Upper lobe of right lung (tissue), 1 donor: ENCODE measurements at places on chromosomes 1 and 21. TPM values are rescaled to one million over a fixed set of nuclear protein-coding genes. Genes with fewer than 3 reads are reported as not detected.

The NUDC gene
- total RNA-seq: 49.6 TPM

The S100A7 gene
- total RNA-seq: not detected

The EPHA2 gene
- 44.8 TPM for total RNA-seq

The PIP5K1A gene
- 54.0 TPM for total RNA-seq

The RXRG gene
- 9.1 TPM for total RNA-seq

The ANGPTL7 gene
- total RNA-seq: 1.1 TPM

The PCBP3 gene
- total RNA-seq: 3.8 TPM

The DNALI1 gene
- 13.2 TPM for total RNA-seq

DNA sequence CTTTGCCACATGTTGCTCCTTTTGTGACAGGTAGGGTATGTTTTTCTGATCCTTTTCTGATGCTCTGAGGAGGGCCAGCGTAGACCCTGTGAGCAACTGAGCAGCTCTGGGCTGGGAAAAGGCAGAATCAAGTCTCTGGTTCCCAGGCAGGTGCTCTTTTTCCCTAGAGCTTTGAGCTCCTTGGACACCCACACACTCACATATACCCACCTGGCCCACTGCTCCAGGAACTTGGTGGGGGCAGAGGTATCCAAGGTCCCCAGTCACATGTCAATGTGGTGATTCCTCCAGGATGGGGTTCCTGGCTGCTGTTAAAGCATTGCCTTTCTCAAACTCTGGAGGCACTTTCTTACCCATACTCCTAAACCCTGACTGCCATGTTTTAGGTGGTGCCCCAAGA, 5.4 kb downstream of the CD2 start:
- DNase-seq: no peak

- no peak for DNase-seq
Observed at GRCh38 chr1:182608845-182609610, 4.8 kb upstream of the RGS16 start.

GRCh38 chr1:71193153-71193552, 112.3 kb upstream of the ZRANB2 start:
- DNase-seq: no peak

DNA sequence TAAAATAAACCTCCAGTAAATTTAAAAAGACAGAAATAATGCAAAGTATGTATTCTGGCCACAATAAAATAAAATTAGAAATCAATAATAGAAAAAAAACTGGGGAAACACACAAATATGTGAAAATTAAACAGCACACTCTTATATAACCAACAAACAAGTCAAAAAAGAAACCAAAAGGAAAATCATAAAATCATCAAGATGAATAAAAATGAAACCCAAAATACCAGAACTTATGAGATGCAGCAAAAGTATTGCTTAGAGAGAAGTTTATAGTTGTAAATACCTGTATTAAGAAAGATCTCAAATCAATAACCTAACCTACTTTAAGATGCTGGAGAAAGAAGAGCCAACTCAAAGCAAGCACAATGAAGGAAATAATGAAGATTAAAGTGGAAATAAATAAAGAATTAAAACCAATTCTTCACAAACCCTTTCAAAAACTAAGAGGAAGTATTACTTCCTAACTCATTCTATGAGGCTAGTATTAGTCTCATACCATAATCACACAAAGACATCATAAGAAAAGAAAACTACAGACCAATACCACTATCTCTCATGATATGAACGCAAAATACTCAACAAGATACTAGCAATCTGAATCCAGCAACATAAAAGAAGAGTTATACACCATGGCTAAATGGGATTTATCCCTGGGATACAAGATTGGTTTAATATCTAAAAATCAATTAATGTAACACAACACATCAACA, 6.4 kb upstream of the KRTAP10-3 start:
- DNase-seq: no peak

DNA sequence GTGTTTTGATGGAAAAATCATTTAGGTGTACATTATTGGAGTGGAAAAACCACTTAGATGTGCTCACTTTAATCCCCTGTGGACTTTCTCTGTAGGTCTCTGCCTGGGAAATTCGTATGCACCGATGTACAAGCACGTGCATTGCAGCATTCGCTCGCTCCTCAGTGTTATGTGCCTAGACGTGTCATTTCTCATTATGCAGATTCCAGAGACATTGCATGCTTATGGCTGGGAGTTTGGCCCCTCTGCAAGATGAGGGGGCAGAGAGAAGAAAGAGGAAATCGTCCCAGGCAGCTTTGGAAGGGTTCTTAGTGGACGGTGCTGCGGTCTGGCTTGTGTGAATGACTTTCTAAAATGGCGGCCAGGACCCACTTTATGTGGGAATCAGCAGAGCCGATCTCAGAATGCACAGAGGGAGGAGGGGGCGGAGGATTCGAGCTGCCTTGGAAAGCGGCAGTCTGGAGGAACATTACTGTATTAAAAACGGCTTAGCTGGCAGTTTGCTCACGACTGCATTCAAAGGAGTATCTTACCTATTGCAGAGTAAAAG, 2.3 kb downstream of the SPEN start:
- DNase-seq: no peak

DNA sequence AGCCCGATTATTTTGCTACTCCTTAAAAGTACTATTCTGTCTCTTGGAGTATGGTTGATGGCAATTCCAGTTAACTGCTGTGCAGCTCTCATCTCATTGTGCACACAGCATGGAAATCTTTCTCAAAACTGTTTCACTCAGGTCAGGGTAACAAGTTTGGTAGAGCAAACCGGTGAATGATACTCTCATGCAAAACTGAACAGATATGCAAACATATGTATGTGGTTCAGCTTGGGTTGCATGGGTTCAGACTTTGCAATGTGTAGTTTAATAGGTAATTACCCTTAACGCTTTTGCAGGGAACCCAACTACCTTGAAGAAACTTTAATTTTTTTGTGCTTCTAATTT, 2.2 kb downstream of the GADD45A start:
- no peak for DNase-seq

- DNase-seq: no peak
Observed at GRCh38 chr1:219686171-219686570, 73.3 kb upstream of the ZC3H11B start.

GRCh38 chr1:230379462-230379861, 46.7 kb downstream of the PGBD5 start:
- no peak for DNase-seq

GRCh38 chr1:208917723-208918122, 665.8 kb upstream of the CAMK1G start:
- DNase-seq: no peak

DNA sequence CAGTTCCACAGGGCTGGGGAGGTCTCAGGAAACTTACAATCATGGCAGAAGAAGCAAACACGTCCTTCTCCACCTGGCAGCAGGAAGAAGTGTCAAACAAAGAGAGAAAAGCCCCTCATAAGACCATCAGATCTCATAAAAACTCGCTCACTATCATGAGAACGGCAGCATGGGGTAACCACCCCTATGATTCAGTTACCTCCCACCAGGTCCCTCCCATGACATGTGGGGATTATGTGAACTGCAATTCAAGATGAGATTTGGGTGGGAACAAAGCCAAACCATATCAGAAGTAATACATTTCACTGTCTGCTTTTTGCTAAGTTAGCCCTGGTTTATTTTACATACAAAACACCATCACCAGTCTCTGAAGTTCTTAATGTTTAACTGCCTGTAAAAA, 68.5 kb downstream of the RBM11 start:
- no peak for DNase-seq
